RPMI7951 (cell line): ENCODE measurements at places on chromosomes 4 and X. TPM values are rescaled to one million over a fixed set of nuclear protein-coding genes. Genes with fewer than 3 reads are reported as not detected.

HTRA3 gene
- total RNA-seq, result 7.8 and 8.6 TPM in 2 replicates

NRK gene
- total RNA-seq, result not detected in 2 replicates

ANKRD37 gene
- total RNA-seq, result 23.3 and 38.2 TPM in 2 replicates

CSAG1 gene
- 32.1 and 33.2 TPM in 2 replicates for total RNA-seq

EGFL6 gene
- not detected in 2 replicates for total RNA-seq

CXCL11 gene
- total RNA-seq, result 0.10 and 0.36 TPM in 2 replicates

PHEX gene
- 0.78 and 0.84 TPM in 2 replicates for total RNA-seq

UGT2B10 gene
- not detected in 2 replicates for total RNA-seq

PRKG2 gene
- not detected in 2 replicates for total RNA-seq

MAGED4B gene
- 2.2 and 3.2 TPM in 2 replicates for total RNA-seq

FAM13A gene
- total RNA-seq, result 8.0 and 9.9 TPM in 2 replicates

CSN2 gene
- total RNA-seq, result not detected in 2 replicates

PNCK gene
- not detected in 2 replicates for total RNA-seq

UBE2K gene
- 13.4 and 23.4 TPM in 2 replicates for total RNA-seq

NDUFB11 gene
- 172 and 213 TPM in 2 replicates for total RNA-seq

ZIC3 gene
- total RNA-seq, result not detected in 2 replicates

RAB40A gene
- total RNA-seq, result not detected in 2 replicates

RAB33A gene
- total RNA-seq, result 1.6 and 2.0 TPM in 2 replicates

SSX4 gene
- 0.36 TPM in 1 of 2 replicates, not detected in the other for total RNA-seq

XKRX gene
- total RNA-seq, result 0.10 and 0.12 TPM in 2 replicates

TMSB15C gene
- 3.0 and 7.3 TPM in 2 replicates for total RNA-seq

MAGEB10 gene
- not detected in 2 replicates for total RNA-seq

AREG gene
- 2.4 and 4.1 TPM in 2 replicates for total RNA-seq

MAGEA11 gene
- total RNA-seq, result 23.4 and 23.6 TPM in 2 replicates

GPRASP3 gene
- 1.2 and 1.3 TPM in 2 replicates for total RNA-seq

C4orf51 gene
- total RNA-seq, result not detected in 2 replicates

SNCA gene
- total RNA-seq, result 0.60 and 6.4 TPM in 2 replicates

DMP1 gene
- total RNA-seq, result not detected in 2 replicates

AMBN gene
- not detected in 2 replicates for total RNA-seq

SRPX2 gene
- 7.7 and 11.0 TPM in 2 replicates for total RNA-seq

GABRA4 gene
- not detected in 2 replicates for total RNA-seq

PASD1 gene
- not detected in 2 replicates for total RNA-seq

SLC49A3 gene
- not detected in 2 replicates for total RNA-seq

RPS6KA6 gene
- not detected in 2 replicates for total RNA-seq

LUZP4 gene
- total RNA-seq, result 0.10 TPM in 1 of 2 replicates, not detected in the other

MAGEE2 gene
- 0.12 TPM in 1 of 2 replicates, not detected in the other for total RNA-seq

PF4V1 gene
- total RNA-seq, result 0.72 TPM in 1 of 2 replicates, not detected in the other

KDR gene
- total RNA-seq, result under 0.01 and 0.10 TPM in 2 replicates

CLDN2 gene
- not detected in 2 replicates for total RNA-seq

HTN1 gene
- not detected in 2 replicates for total RNA-seq

SLC4A4 gene
- under 0.01 and 0.29 TPM in 2 replicates for total RNA-seq

GLRB gene
- 9.8 and 11.1 TPM in 2 replicates for total RNA-seq

PAGE5 gene
- 41.0 and 56.8 TPM in 2 replicates for total RNA-seq

ZBTB49 gene
- total RNA-seq, result 2.8 and 2.9 TPM in 2 replicates

ATRX gene
- 48.9 and 82.6 TPM in 2 replicates for total RNA-seq

REPS2 gene
- 1.1 and 1.2 TPM in 2 replicates for total RNA-seq

ADH6 gene
- not detected in 2 replicates for total RNA-seq

CT55 gene
- 0.39 TPM in 1 of 2 replicates, not detected in the other for total RNA-seq

TMPRSS11B gene
- total RNA-seq, result not detected in 2 replicates
